ENCODE measurements at places on chromosomes 4 and X.

DNA sequence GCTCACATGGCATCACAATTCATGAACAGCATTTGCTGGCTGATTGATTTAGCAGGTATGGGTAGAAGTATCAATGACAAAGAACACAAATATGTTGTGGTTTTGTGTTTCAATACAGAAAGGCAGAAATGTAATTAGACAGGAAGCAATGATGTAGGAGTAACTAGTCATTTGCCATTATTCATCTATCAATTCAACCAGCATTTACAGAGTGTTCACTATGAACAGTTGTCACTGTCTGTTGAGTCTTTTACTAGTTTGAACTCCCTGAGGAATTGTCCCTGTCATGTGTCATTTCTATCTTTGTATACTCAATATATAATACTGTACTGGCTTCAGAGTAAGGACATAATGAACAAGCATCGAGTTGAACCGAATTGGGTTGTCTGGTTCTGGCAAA is 51.5 kb upstream of the ARHGAP24 start:
- H3K4me1 ChIP-seq: no peaks in the 10 kb centered on the region
- no peak overlapping the region for H3K27ac ChIP-seq
- no peak overlapping the region for H3K4me3 ChIP-seq
- DNase-seq: no peak
- H3K27me3 ChIP-seq: peaks cover 8% of the 10 kb centered on the region

DNA sequence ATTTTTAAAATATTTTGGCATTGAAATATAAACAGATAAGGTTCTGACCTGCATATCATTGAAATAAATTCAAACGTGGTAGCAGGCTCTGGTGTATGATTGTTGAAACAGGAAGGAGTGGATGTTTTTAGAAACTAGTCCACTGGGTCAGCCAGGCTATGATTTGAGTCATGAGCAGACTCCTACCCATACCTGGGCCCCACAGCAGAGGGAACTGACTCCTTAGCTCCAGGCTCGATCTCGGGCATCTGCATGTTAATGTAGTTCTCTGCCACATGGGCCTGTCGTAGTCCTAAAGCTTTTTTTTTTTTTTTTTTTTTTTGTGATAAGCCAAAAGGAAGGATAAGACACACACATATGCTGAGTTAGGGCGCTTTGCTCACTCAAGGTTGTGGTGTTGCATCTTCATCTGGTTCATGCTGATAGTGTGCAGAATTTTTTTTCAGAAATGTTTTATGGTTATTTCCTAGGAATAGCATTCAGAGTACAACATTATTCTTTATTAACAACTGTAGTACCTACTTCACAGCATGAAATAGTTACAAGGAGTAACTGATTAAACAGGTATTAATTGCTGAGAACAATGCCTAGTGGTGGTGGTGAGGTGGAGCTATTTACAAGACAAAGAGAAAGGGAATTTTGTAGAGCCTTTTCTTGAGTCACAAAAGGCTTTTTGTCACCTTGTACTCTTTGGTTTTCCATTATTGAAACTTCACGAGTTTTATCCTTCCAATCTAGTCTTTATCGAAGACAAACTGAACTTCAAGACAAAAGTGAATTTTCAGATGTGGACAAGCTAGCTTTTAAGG is 27.3 kb downstream of the OFD1 start:
- no peaks in the 10 kb centered on the region for H3K27me3 ChIP-seq
- no peak overlapping the region for H3K27ac ChIP-seq
- DNase-seq: no peak
- H3K4me1 ChIP-seq: no peaks in the 10 kb centered on the region
- peaks cover 21% of the 10 kb centered on the region for H3K36me3 ChIP-seq

DNA sequence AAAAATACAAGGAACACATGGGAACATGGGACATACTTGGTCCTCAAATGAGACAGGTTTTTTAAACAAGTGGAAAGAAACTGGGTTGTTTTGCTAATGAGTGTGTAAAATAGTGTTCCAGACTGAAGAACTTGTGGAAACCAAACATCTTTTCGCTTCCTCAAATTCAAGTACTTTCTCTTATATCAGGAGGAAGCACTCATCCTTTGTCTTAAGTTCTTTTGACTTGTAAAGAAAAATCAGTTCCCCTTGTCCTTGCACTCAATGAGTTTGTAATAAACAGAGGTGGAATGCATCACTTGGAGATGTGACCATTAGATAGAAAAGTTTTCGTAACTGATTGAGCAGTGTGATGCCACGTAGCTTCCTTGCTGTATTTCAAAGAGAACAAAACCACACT is 101.1 kb downstream of the PHOX2B start:
- H3K27ac ChIP-seq: no peak overlapping the region
- no peaks in the 10 kb centered on the region for H3K4me1 ChIP-seq
- DNase-seq: no peak
- no peak overlapping the region for H3K4me3 ChIP-seq

DNA sequence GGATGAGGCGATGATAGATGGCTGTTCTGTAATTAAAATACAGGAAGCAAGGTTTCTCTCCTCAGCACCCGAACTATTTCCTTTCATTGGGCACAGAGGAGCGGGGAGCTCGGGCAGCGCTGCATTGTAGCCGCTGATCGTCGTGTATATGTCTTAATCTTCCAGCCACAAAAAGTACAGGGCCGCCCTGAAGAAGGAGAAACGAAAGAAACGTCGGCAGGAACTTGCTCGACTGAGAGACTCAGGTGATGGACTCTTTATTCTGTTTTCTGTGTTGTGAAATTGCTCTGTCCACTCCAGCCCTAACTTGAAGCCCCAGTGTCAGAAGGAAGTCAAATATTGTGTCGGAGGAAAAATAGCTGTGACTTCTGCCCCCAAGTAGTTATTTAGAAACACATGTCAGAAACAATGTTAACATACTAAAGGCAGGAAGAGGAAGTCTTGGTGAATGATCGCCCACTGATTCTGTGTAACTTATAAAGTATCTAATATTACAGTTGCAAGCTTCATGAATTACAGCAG is 546 bp downstream of the ZRSR2 start:
- no peak overlapping the region for H3K4me3 ChIP-seq
- no peaks in the 10 kb centered on the region for H3K27me3 ChIP-seq
- H3K36me3 ChIP-seq: peaks cover 6% of the 10 kb centered on the region
- no peak overlapping the region for H3K27ac ChIP-seq

- peak overlapping the region; percentile 90 for H3K27ac ChIP-seq
- no peaks in the 10 kb centered on the region for H3K36me3 ChIP-seq
- no peak for DNase-seq
- H3K4me1 ChIP-seq: peaks cover 69% of the 10 kb centered on the region
These were observed 200.6 kb downstream of the BCOR start for GRCh38 chrX:39896951-39897740.
